Fibroblast of mammary gland (primary cell): ENCODE measurements at places on chromosomes 1 and 21.

DNA sequence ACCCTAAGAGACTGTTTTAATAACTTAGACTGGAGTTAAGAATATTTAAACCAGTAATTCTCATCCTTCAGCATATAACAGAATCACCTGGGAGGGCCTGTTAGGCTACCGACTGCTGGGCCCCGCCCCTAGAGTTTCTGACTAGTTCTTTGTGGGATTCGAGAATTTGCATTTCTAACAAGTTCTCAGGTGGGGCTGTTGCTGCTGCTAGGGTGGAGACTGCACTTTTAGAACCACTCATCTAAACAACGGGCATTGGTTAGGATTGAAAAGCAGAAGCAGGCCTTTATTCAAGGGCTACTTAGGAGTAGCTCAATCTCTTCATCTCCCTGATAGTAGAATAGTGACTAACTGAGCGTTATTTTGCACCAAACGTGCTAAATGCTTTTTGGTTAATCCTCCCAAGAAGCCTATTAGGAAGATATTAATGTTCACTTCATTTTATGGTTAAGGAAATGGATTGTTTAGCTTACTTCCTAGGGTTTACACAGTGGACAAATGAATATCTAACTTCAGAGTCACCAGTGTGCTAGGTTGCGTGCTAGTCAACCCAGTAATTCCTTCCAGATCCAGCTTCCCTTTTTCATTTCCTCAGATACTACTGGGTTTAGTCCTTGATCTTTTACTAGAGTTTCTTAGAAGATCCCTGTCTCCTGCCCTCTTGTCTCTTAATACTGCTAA, 31.1 kb upstream of the UAP1 start:
- DNase-seq = peak; percentile 10

GRCh38 chr1:218462587-218462986, 117.5 kb downstream of the TGFB2 start:
- DNase-seq = no peak

DNA sequence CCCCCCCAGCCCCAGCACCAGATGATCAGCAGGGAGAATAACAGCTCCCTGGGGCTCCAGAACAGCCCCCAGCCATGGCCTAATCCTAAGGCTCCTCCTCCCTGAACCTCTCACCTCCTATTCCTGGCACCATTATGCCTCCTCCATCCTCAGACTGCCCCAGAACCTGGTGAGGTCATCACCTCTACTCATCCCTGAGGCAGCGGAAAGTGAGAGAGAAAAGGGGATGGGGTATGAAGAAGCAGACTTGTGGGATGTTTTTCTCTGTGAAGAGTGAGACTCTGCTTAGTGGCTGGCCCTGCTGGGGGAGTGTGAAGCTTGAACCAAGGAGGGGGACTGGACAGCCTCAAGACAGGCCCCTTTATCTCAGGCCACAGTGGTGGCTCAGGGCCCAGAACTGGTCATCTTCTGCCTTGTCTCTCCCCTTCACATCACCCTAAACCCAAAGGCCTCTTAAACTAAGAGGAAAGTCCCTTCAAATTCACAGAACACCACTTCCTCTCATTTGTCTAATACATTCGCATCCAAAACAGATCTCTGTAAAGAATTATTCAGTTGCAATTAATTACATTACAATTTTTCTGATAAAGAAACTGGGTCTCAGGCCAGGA, 2.2 kb upstream of the PPM1J start:
- no peak for DNase-seq

DNA sequence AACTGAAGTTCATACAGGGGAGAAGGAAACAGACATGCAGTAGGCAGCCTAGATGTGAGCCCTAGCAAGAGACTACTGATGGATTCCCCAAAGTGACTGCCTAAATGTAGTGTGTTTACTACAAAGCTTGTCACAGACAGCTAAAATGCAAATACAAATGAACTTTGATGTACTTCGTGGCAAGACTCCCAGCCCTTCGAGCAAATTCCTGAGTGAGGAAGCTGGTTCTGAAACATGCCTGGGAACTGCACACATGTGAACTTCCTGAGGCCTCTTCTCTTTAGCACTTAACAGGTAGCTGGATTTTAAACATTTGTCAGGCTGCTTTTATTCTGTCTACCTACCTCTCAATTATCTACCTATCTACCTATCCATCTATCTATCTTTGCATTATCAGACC, 6.7 kb upstream of the IRF2BP2 start:
- peak; percentile 31 for DNase-seq

DNA sequence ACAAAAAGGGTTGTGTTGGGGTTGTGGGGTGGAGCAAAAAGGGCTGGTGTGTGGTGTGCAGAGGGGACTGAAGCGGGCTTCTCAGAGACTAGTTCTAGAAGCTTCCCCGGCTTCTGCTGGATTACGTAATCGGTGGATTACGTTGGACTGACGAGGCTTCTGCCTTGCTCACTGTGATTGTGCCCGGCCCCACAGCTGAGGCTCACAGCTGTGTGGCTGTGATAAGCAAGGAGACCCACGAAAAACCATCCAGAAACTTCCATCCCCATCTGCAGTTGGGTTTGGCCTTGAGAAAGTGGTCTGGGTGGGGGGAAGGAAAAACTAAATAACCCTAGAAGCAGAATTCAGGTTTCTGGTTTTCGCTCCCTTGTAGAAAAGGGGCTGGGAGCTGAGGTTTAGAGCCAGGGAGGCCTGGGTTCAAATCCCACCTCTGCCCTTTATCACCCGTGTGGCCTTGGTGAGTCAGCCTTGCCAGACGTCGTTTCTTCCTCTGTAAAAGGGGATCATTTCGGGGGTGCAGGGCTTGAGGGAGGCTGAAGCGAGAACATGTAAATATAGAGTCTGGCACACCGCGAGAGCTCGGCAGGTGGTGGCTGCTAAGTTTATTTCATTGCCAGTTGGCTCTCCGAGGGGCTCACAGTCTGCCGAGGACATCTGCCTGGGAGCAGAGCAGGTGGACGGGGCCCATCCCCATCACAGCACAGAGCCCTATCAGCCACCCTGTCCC, 30.4 kb upstream of the DISP3 start:
- DNase-seq = peak; percentile 4

GRCh38 chr1:18010945-18011344, 96.7 kb upstream of the IGSF21 start:
- DNase-seq = no peak

- peak; percentile 49 for DNase-seq
These were observed 41.2 kb upstream of the RAB4A start for GRCh38 chr1:229229721-229230139.

GRCh38 chr1:77303387-77303786, 21.6 kb downstream of the AK5 start:
- no peak for DNase-seq

- no peak for DNase-seq
These were observed 5.2 kb downstream of the AGMAT start for GRCh38 chr1:15579683-15580047.

DNA sequence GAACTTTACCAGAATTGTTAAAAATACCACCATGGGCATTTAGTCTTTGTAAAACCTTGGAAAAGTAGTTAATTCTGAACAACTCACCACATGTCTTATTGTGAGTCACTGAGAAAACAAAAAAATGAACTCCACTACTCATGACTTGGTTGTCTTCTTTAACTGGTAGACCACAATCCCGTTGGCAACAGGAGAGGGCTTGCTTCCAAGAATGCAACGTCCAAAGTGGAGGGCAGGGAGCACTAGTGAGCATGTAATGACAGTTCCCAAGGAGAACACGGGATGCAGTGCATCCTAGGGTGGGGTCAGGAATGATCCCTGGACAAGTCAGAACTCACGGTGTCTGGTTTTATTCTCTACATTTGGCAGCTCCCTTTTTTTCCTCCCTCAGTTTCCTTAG, 15.2 kb upstream of the HMCN1 start:
- peak; percentile 99 for DNase-seq

GRCh38 chr1:221839782-221840395, 98.0 kb upstream of the DUSP10 start:
- DNase-seq = peak; percentile 94

DNA sequence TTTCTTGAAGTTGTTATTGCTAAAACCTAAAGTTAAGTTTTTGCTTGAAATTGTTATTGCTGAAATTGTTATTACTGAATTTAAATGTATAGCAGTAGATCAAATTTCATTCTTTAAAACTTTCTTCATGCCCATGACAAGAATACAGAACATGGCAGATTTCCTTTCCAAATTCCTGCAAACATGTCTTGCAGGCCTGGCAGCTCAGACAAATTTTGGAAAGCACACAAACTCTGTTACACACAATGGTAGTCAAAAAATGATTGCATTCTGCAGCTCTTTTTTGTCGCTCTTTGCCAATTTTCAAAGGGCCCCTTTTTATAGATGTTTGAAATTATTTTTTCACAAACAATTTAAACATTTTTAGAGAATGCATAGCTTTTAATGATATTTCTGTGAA, 1292.3 kb upstream of the B3GALT2 start:
- DNase-seq = no peak

DNA sequence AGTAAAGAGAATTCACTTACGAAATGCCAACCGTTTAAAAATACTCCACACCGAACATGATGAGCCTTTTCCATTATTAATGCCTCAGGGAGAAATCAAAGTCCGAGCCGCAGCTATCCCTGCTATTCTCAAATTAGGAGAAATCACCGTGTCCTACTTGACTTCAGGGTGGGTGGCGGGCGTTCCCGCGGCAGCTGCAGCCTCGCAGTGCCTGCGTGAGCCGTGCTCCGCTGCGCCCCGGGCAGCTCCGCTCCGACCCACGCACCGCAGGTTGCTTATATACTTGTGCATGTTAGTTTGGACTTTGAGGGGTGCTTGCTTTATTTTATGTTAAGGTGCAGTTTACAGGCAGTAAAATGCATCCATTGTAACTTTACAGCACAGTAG, 35.6 kb upstream of the PCBP3 start:
- no peak for DNase-seq

GRCh38 chr1:204085876-204086275, 13.0 kb downstream of the SOX13 start:
- DNase-seq = no peak

DNA sequence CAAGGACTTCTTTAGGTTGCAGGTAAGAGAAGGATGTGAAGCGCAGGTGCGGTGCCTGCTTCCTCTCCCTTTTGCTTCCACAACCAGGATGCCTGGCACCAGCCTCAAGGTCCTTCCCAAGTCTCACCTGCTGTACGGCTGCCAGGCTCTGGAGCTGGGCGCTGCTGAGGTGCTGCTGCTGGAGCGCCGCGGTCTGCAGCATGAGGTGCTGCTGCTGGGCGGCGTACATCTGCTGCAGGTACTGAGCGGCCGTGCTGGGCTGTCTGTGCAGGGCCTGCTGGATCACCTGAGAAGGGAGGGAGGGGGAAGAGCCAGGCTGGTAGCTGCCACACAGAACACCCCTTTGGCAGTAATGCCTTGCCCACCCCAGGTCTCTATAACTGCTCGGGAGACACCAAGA, 51.3 kb upstream of the A3GALT2 start:
- no peak for DNase-seq

- no peak for DNase-seq
These were observed 44.6 kb upstream of the GREM2 start for GRCh38 chr1:240656531-240656930.

GRCh38 chr1:110506541-110506940, 12.4 kb downstream of the KCNA10 start:
- no peak for DNase-seq

DNA sequence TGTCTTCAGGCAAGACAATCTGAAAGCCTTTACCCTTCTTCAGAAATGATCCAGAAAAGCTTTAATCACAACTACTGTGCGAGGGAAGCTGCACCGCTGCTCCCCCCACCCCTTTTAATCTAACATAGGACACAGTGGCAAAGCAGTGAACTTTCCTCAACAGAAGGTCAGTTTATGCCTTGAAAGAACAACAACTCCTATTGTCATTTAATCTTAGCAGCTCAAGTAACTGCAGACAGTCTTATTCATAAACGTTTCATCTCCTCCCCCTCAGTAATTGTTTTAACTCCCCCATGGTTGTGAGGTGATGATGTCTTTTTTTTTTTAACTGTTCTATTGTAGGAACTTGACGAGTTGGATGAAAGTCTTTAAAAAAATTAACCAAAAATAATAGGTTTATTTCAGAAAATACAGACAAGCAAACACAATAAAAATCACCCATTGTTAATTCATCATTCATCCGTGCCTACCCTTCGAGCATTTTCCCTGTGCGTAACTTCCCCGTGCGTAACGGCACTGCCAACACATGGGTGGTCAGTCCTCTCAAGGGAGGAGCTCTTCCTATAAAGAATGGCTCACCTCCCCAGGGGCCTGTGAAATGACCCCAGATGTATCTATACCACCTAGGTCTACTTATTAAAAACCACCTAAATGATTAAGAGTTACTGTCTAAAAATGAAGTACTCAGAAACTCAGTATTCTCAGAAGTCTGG, 3.3 kb upstream of the ADAR start:
- DNase-seq = no peak

GRCh38 chr1:67159233-67159632, 7.0 kb upstream of the IL23R start:
- DNase-seq = no peak

- no peak for DNase-seq
These were observed 5.6 kb downstream of the RXRG start for GRCh38 chr1:165439330-165439729.

DNA sequence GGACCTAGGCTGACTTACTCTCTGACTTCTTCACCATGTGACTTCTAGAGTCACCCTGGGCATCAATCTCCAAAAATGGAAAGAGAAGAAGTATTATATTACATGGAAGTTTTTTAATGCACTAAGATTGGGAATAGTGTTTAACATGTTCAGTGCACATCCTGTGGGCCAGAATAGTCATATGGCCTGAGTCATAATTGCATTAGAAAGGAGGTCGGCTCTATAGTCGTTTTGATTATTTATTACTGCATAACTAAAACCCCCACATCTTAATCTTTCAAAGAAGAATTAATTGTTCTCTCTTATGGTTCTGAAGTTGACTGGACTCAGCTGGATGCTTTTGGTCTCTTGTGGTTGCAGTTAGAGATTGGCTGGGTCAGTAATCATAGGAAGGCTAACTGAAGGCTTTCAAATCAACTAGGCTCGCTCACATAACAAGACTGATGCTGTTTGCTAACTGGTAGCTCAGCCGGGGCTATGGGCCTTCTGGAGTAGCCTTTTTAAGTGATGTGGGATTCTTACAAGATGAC, 810.6 kb upstream of the ADGRL4 start:
- peak; percentile 47 for DNase-seq

- DNase-seq = no peak
These were observed 15.7 kb downstream of the LSS start for GRCh38 chr21:46212721-46213484.

DNA sequence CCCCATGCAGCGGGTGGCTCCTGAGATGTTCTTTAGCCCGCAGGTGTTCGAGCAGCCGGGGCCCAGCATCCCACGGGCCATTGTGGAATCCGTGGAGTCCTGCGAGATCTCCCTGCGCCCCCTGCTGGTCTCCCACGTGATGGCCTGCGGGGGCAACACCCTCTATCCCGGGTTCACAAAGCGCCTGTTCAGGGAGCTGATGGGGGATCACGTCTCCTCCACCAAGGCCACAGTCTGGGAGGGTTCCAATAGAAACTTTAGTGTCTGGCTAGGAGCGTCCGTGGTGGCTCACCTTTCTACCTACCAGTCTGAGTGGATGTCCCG, 71.0 kb downstream of the ACTL8 start:
- peak; percentile 34 for DNase-seq
